Ascending aorta (tissue), 2 donors: ENCODE measurements at places on chromosomes 7 and 10. TPM values are rescaled to one million over a fixed set of nuclear protein-coding genes. Genes with fewer than 3 reads are reported as not detected.

Gene GPR15LG
- not detected for total RNA-seq

Gene OPN4
- not detected for total RNA-seq

Gene SNCG
- 250 TPM for total RNA-seq

Gene ERVW-1
- total RNA-seq: not detected

Gene PSMA2
- 61.4 TPM for total RNA-seq

Gene MYPN
- not detected for total RNA-seq

Gene SH2D4B
- not detected for total RNA-seq

Gene HOXA3
- total RNA-seq: 14.4 TPM

Gene TAS2R4
- total RNA-seq: not detected

Gene TMUB1
- total RNA-seq: 143 TPM

Gene WNT8B
- not detected for total RNA-seq

Gene GPER1
- 11.3 TPM for total RNA-seq

Gene CNNM1
- total RNA-seq: not detected

Gene HMX3
- total RNA-seq: not detected

DNA sequence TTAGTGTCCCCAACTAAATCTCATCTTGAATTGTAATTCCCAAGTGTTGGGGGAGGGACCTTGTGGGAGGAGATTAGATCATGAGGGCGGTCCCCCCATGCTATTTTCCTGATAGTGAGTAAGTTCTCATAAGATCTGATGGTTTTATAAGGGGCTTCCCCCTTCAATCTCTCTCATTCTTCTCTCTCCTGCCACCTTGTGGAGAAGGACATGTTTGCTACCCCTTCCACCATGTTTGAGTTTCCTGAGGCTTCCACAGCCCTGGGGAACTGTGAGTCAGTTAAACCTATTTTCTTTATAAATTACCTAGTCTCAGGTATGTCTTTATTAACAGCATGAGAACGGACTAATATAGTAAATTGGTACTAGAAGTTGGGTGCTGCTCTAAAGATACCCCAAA is 365.6 kb downstream of the ANKRD7 start:
- H3K36me3 ChIP-seq: no peaks in the 10 kb centered on the region
- H3K4me3 ChIP-seq: no peak overlapping the region
- H3K27me3 ChIP-seq: no peaks in the 10 kb centered on the region
- H3K4me1 ChIP-seq: no peaks in the 10 kb centered on the region
- no peak for DNase-seq

DNA sequence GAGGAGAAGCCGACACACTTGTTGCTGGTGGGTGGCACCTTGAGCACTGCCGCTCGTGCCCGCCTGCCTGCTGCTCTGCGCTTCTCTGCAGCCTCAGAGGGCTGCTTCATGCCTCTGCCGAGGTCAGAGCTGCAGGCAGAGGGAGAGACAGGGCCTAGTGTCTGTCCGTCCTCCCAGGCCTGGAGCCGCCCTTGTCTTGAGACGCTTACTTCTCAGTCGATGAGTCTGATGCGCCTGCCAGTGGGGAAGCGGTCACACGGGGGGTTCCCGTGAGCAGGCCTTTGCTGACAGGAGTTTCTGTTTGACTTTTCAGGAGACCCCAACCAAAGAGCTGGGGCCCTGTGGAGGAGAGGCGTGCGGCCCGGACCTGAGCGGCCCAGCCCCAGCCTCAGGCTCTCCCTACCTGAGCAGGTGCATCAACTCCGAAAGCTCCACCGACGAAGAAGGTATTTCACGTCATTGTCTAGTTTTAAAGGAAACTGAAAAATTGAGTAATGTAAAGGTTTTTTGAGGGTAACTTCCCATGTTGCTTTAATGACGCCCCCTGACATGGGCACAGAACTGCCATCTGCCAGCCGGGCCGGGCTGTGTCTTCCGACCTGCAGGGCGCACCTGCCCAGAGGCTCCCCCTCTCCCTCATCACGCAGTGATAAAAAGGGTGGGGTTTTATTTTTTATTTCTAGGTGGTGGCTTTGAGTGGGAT is 7.8 kb upstream of the BHLHA15 start:
- no peak overlapping the region for H3K4me3 ChIP-seq
- peaks cover 52% of the 10 kb centered on the region for H3K36me3 ChIP-seq
- no peak overlapping the region for H3K27ac ChIP-seq
- no peaks in the 10 kb centered on the region for H3K4me1 ChIP-seq
- DNase-seq: no peak

GRCh38 chr7:25864511-25864910 is 287.5 kb upstream of the NFE2L3 start:
- no peaks in the 10 kb centered on the region for H3K36me3 ChIP-seq
- H3K27ac ChIP-seq: no peak overlapping the region
- no peak for DNase-seq
- H3K4me1 ChIP-seq: no peaks in the 10 kb centered on the region

GRCh38 chr7:80724249-80724871 is 85.9 kb downstream of the CD36 start:
- no peak for DNase-seq
- H3K4me1 ChIP-seq: no peaks in the 10 kb centered on the region
- H3K27ac ChIP-seq: no peak overlapping the region
- H3K36me3 ChIP-seq: no peaks in the 10 kb centered on the region

DNA sequence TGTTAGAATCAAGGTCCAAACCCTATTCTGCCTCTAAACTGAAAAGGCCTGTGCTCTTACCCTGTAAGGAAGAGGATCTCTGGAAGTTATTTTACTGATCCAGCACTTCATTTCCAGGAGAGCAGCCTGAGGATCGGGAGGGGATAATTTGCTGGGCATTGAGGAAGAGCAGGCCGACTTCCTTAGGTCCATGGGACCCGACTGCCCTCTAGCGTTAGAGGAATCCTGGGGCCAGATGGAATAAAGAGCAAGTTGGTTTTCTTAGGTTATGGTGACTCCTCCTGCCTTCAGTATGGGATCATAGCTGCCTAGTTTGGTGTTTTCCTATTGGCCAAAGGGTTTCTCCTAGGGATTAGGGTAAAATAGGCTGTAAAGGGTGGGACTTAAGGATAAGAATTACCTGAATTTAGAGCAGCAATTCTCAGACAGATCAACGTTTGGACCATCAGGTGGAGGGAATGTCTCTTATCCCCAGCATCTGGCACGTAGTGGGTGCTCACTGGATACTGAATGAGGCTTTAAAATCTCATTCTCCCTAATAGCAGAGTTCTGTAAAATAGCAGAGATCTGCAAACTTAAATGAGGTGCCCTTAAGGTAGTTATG is 40.0 kb upstream of the SORBS1 start:
- H3K27me3 ChIP-seq: no peaks in the 10 kb centered on the region
- peaks cover 25% of the 10 kb centered on the region for H3K4me1 ChIP-seq
- H3K36me3 ChIP-seq: no peaks in the 10 kb centered on the region
- no peak for DNase-seq

GRCh38 chr10:20897146-20897825 is at the start of gene NEBL:
NEBL (minus strand) TSS chr10:20897311; CDS start chr10:20897205, 106 bp downstream.
- no peak within 1 kb of the TSS for H3K4me3 ChIP-seq
- DNase-seq: no peak
- H3K4me1 ChIP-seq: no peaks in the 10 kb centered on the region
- H3K36me3 ChIP-seq: no peaks in the 10 kb centered on the region
- no peaks in the 10 kb centered on the region for H3K27me3 ChIP-seq

DNA sequence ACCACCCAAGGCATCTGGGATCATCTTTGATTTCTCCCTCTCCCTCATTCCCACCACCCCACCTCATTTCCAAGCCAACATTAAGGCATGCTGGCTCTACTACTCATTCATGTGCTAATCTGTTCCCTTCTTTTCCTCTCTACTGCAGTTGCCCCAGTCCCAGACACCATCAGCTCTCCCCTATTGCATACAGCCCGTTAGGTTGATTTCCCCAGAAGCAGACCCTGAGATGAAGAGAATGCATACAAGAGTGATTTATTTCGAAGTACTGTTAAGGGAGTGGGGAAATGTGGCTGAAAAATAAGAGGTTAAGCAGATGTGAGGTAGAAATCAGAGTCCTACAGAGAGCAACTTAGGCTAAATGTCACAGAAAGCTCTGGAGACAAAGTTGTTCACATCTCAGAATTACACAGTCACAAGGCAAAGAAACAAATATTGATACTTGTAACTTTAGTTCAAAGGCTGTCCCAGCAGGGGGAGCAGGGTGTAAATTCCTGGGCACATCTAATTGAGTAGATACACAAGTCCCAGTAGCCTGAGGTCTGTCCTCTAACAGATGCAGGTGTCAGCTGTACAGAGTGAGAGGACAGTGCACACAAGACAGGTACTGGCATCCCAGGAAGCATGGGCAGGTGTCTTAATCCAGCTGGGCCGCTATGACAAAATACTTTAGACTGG is 20.9 kb downstream of the AKR1D1 start:
- H3K4me1 ChIP-seq: no peaks in the 10 kb centered on the region
- no peaks in the 10 kb centered on the region for H3K27me3 ChIP-seq
- DNase-seq: no peak
- no peak overlapping the region for H3K4me3 ChIP-seq

DNA sequence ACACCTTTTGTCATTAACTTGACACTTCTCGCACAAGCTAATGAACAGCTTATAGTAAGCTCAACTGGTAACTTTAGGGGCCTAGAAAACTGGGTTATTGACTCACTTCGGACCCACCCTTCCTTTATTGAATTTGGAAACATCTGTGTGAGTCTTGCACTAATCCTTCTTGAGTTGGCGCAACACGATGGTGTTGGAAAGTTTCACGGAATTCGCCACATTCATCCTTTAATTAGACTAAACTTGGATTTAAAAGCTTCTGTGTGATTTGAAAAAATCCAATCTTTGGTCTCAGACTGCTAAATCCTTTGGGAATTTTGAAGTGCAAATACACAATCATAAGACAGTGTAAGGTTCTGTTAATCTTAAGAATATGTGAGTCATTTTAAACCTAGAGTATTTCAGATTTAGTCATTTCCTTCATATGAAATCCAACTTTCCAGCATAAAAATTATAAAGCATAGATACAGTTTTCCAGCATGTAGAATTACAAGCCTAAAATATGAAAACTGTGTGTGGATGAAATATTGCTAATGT is 15.1 kb downstream of the FZD8 start:
- no peak for DNase-seq
- no peak overlapping the region for H3K4me3 ChIP-seq
- no peaks in the 10 kb centered on the region for H3K27me3 ChIP-seq
- no peaks in the 10 kb centered on the region for H3K36me3 ChIP-seq

- no peak overlapping the region for H3K27ac ChIP-seq
- H3K4me3 ChIP-seq: no peak overlapping the region
- H3K27me3 ChIP-seq: no peaks in the 10 kb centered on the region
- H3K36me3 ChIP-seq: no peaks in the 10 kb centered on the region
- H3K4me1 ChIP-seq: no peaks in the 10 kb centered on the region
- DNase-seq: no peak
Measured at GRCh38 chr7:103894656-103895596, 94.5 kb downstream of the RELN start.

GRCh38 chr7:25006276-25006675 is 26.3 kb upstream of the OSBPL3 start:
- H3K4me3 ChIP-seq: no peak overlapping the region
- no peaks in the 10 kb centered on the region for H3K4me1 ChIP-seq
- no peaks in the 10 kb centered on the region for H3K27me3 ChIP-seq
- no peak overlapping the region for H3K27ac ChIP-seq
- DNase-seq: no peak

DNA sequence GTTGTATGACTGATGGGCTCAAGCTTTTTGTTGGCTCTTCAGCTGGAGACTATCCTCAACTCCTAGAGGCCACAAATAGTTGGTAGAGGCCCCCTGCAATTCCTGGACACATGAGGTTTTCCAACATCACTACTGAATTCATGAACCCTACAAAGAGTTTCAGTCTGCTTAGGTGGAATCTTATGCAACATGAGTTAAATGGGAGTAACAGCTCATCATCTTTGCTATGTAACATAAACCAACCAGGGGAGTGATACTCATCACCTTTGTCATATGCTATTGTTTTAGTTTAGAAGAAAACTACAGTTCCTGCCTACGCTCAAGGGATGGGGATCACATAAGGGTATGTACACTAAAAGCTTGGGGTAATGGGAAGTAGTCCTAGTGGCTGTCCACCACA is 729.4 kb downstream of the SORCS1 start:
- H3K36me3 ChIP-seq: no peaks in the 10 kb centered on the region
- no peaks in the 10 kb centered on the region for H3K4me1 ChIP-seq
- no peak overlapping the region for H3K27ac ChIP-seq
- no peaks in the 10 kb centered on the region for H3K27me3 ChIP-seq
- no peak for DNase-seq

GRCh38 chr10:43946445-43946844 is 297.8 kb upstream of the ZNF32 start:
- no peaks in the 10 kb centered on the region for H3K36me3 ChIP-seq
- no peaks in the 10 kb centered on the region for H3K27me3 ChIP-seq
- no peak overlapping the region for H3K27ac ChIP-seq
- H3K4me1 ChIP-seq: no peaks in the 10 kb centered on the region

GRCh38 chr7:41881331-41882130 is 178.6 kb upstream of the INHBA start:
- H3K27ac ChIP-seq: no peak overlapping the region
- DNase-seq: peak; percentile 39
- no peaks in the 10 kb centered on the region for H3K36me3 ChIP-seq
- H3K4me3 ChIP-seq: no peak overlapping the region
- no peaks in the 10 kb centered on the region for H3K27me3 ChIP-seq
- peaks cover 11% of the 10 kb centered on the region for H3K4me1 ChIP-seq

DNA sequence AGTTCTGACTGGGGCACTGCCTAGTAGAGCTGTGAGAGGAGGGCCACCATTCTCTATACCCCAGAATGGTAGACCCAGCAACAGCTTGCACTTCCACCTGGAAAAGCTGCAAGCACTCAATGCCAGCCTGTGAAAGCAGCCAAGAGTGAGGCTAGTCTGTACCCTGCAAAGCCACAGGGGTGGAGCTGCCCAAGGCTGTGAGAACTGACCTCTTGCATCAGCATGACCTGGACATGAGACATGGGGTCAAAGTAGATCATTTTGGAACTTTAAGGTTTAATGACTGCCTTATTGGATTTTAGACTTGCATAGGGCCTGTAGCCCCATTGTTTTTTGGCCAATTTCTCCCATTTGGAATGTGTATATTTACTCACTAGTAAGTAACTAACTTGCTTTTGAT is 206.3 kb downstream of the TPK1 start:
- DNase-seq: no peak
- H3K4me1 ChIP-seq: no peaks in the 10 kb centered on the region
- no peak overlapping the region for H3K27ac ChIP-seq
- no peaks in the 10 kb centered on the region for H3K36me3 ChIP-seq
- H3K4me3 ChIP-seq: no peak overlapping the region
- H3K27me3 ChIP-seq: no peaks in the 10 kb centered on the region

- H3K4me3 ChIP-seq: no peak overlapping the region
- no peak for DNase-seq
- peaks cover 27% of the 10 kb centered on the region for H3K4me1 ChIP-seq
- H3K27me3 ChIP-seq: no peaks in the 10 kb centered on the region
Measured at GRCh38 chr10:79263939-79264338, 83.3 kb upstream of the PPIF start.

- H3K27ac ChIP-seq: no peak overlapping the region
- H3K36me3 ChIP-seq: no peaks in the 10 kb centered on the region
- H3K4me1 ChIP-seq: peaks cover 2% of the 10 kb centered on the region
- no peak for DNase-seq
- peaks cover 6% of the 10 kb centered on the region for H3K27me3 ChIP-seq
Measured at GRCh38 chr10:60731134-60731885, 47.0 kb upstream of the CDK1 start.

- H3K36me3 ChIP-seq: no peaks in the 10 kb centered on the region
- peak within 1 kb of the TSS; percentile 47 for H3K4me3 ChIP-seq
- peaks cover 74% of the 10 kb centered on the region for H3K27me3 ChIP-seq
Measured at GRCh38 chr10:100744987-100745881, at the start of gene PAX2. PAX2 (plus strand) TSS chr10:100745582; CDS start chr10:100746261, 679 bp downstream.

GRCh38 chr7:122637784-122638183 is 61.1 kb downstream of the RNF133 start:
- H3K27ac ChIP-seq: no peak overlapping the region
- no peak for DNase-seq
- no peaks in the 10 kb centered on the region for H3K4me1 ChIP-seq
- no peaks in the 10 kb centered on the region for H3K36me3 ChIP-seq
- no peaks in the 10 kb centered on the region for H3K27me3 ChIP-seq

- H3K4me3 ChIP-seq: peak overlapping the region; percentile 56
- no peak for DNase-seq
- H3K27me3 ChIP-seq: no peaks in the 10 kb centered on the region
- H3K27ac ChIP-seq: peak overlapping the region; percentile 11
Measured at GRCh38 chr7:150451833-150452461, 1.5 kb downstream of the GIMAP8 start.
